ENCODE measurements at places on chromosomes 4 and X.

- DNase-seq: no peak
Observed at GRCh38 chr4:55358668-55359067, 12.6 kb downstream of the SRD5A3 start.

DNA sequence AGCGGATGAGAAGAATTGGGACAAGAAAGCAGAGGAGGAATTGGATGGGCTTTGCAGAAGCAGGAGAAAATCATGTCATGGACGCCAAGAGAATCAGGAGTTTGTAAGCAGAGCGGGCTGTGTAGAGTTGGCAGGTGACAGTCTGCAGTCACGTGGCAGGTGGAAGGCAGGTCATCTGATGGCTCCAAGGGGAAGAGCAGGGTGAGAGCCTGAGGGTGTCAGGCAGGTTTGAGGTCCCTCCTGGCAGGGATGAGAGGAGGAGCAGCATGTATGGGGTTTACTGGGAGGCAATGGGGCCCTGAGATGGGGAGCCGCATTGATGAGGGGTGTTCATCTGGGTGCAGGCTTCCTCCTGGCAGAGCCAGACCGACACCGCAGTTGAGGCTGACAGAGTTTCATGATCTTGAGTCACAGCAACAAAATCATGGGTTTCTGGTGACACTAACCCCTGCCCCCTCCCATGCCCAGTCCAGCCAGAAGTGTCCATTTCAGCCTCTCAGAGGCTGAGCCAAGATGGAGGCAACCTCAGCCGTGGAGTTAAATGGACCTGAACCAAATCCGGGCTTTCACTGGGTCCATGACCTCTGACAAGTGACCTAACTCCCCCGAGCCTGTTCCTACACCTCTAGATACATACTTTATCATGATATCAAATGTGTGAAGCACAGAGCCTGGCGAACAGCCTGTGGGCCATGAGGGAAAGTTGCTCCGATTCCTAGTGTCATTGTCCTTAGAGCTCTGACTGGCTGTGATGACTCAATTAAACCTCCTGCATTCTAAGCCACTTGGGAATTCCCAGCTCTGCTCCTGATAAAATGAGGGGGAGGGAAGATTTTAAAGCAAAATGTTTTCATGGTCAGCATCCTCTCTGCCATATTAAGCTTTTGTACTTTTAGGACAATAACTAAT lies 36.1 kb downstream of the EVC start:
- DNase-seq: no peak

GRCh38 chr4:4420421-4420820 lies 33.5 kb downstream of the NSG1 start:
- no peak for DNase-seq

GRCh38 chr4:152015597-152016302 lies 254.9 kb upstream of the GATB start:
- DNase-seq: no peak

- DNase-seq: no peak
Observed at GRCh38 chr4:145316897-145317574, 136.6 kb upstream of the OTUD4 start.

GRCh38 chrX:107288676-107289075 lies 82.3 kb downstream of the DNAAF6 start:
- DNase-seq: no peak

DNA sequence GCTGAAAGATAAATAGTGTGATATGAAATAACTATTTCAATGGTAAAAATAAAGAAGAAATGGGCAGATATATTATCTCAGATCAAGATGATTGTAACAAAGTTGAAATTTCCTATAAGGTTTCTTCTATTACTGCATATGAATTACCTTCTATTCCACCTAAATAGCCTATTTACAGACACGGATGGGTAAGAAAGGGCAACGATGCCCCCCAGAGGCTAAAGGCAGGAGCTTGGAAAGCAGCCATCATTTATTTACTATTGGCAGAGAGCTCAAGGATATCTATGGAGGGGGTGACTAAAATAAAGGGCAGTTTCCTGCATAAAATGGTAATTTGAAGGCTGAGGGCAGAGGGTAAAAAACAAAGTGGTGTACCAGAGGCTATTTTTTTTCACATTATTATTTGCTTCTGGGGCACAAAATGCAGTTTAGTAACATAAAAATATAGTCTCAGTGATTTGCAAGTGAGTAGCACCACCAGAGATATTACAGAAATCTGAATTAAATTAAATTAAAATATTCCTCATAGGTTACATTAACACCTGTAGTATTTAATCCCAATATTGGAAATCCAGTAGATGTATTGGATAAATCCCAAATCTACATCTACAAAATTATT lies 123.1 kb downstream of the BTC start:
- peak; percentile 5 for DNase-seq

GRCh38 chr4:154526151-154526550 lies 24.0 kb downstream of the PLRG1 start:
- DNase-seq: no peak

- DNase-seq: no peak
Observed at GRCh38 chr4:88522702-88523324, 763 bp downstream of the PYURF start.

GRCh38 chr4:14749910-14750309 lies 252.4 kb upstream of the CPEB2 start:
- no peak for DNase-seq

- no peak for DNase-seq
Observed at GRCh38 chr4:184136525-184136924, 81.1 kb downstream of the ENPP6 start.

DNA sequence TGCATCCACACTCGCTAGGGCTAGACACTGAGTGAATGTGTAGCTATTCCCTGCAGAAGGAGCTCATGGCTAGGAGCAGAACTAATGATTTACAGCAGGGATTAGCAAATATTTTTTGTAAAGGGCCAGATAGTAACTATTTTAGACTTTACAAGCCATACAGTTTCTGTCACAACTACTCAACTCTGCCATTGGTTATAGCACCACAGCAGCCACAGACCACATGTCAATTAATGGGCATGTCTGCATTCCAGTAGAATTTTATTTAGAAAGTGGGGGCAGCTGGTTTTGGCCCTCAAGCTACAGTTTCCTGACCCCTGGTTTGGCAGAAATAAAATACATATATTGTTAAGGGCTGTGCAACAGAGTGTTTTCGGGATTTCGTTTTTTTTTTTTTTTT lies 192.6 kb downstream of the FRMPD4 start:
- no peak for DNase-seq

- no peak for DNase-seq
Observed at GRCh38 chrX:35115205-35115604, 172.6 kb downstream of the FAM47B start.

GRCh38 chrX:24027985-24028384 lies 999 bp upstream of the KLHL15 start:
- DNase-seq: no peak

DNA sequence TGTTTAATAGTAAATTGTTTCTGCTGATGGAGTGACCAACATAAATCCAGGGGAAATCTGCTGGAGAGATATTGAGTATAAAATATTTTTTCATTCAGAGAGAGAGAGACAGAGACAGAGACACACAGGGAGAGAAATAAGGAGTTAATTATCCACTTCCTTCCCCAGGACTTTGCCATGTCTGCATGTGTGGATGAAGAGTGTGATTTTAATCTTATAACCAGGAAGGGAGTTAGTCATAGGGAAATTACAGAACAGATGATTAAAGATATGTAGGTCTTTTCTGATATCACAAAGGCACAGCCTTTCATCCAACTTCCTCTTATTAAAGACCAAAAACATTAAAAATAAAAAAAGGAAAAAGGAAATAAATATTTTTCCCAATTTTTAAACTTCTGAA lies 526.3 kb downstream of the SPRY1 start:
- no peak for DNase-seq

GRCh38 chr4:104848597-104849225 lies 298.0 kb upstream of the TET2 start:
- no peak for DNase-seq

DNA sequence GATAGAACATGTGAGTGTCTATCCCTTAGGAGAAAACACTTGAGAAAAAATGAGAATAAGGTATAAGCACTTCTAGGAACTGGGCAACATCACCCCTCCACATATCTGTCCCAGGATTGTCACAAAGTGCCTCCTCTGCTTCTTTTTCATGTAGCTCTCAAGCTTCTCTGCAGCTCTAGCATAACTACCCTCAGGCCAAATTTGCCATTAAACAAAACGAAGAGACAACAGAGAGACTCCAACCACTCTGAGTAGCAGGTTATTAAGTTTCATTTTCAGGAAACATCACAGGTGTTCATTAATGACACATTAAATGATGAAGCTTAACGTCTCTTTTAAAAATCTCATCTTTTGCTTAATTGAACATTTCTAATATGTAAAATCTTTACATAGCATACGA lies 580.0 kb downstream of the GALNTL6 start:
- no peak for DNase-seq

DNA sequence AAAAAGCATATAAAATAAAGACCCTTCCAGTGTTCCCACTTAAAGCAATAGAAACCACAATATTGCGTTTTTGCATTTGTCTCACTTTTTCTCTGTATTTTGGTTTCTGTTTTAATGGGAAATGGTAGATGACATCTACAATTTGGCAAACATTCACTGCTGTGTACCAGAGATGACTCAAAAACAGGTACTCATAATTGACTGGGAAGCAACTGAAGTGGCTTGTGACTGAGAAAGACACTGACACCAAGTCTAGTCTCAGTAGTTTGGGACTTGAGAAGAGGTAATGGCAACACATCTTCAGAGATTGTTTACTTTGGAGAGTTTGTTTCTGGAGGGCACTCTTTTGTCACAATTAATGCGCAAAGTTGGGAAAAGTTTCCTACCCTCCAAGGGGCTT lies 42.0 kb downstream of the AREG start:
- no peak for DNase-seq

- DNase-seq: no peak
Observed at GRCh38 chr4:6456450-6456849, 16.0 kb downstream of the PPP2R2C start.

- DNase-seq: no peak
Observed at GRCh38 chrX:107576841-107577240, 51.5 kb upstream of the PRPS1 start.

DNA sequence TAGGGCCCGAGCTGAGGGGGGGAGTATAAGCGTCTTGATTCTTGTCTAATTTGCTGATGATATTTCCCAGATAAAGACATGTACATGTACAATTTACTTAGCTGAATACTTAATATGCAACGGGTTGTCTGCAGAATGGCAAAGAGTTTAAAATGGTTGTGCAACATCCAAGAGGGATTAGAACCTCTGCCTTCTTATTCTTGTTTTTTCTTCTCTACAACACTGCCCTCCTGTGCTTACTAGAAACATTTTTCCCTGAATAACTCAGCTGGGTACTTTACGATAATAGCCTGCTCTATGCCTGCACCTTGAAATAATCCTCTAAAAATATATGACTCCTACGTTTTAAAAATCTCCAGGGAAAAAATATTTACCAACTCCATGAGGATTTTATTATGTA lies 41.8 kb downstream of the INTS12 start:
- DNase-seq: no peak
